ENCODE measurements at places on chromosomes 16 and 17.
A peak's percentile ranks its signal among the peaks of the same experiment; 100 is the strongest.

GRCh38 chr16:79328402-79329165 lies 272.0 kb downstream of the MAF start:
- DNase-seq = no peak

- no peak for DNase-seq
These were observed 90.3 kb downstream of the C16orf95 start for GRCh38 chr16:87226926-87227295.

DNA sequence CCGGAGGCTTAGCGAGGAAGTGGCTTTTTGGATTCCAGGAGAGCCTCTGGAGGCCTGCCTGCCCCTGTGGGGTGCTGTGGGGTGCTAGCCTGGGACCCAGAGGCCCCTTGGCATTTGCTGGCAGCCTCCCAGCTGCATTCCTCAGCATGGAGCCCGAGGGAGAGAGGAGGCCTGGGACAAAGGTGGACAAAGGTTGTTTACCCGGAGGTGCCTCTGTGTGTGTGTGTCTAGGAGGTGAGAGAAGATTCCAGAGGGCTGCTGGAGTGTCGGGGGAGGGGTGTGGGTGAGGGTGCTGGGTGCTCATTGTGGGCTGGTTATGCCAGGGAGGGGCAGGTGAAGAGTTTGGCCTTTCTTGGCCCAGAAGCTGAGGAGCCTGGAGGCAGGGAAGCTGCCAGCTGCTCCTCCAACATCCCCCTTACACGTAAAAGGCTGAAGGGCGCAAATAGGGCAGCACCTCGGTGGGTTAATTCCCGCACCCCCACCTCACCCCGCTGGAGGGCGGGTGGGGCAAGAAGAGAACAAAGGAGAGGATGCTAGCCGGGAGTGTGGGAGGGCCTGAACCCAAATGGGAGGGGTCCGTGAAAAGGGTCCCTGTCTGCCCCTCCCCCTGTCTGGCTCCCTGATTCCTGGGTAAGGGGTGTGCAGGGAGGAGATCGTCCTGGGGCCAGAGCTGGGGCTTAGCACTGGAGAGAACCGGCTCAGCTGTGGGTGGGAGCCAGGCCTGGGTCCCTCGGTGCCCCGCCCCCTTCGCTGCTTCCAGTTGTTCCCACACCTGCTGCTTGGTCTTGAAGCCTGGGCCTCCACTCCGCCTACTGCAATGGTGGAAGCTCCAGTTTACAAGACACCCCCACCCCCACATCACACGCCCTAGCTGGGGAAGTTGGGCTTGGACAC lies 9.9 kb downstream of the HEXIM2 start:
- DNase-seq = peak; percentile 25

DNA sequence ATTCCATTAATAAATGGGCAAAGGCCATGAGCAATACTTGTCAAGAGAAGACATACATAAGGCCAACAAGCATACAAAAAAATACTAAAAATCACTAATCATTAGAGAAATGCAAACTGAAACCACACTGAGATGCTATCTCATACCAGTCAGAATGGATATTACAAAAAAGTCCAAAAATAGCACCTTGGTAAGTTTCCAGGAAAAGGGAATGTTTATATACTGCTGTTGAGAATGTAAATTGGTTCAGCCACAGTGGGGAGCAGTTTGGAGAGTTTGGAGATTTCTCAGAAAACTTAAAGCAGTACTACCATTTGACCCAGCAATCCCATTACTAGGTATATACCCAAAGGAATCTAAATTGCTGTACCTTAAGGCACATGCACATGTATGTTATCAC lies 467.7 kb downstream of the CDH11 start:
- DNase-seq = peak; percentile 90

DNA sequence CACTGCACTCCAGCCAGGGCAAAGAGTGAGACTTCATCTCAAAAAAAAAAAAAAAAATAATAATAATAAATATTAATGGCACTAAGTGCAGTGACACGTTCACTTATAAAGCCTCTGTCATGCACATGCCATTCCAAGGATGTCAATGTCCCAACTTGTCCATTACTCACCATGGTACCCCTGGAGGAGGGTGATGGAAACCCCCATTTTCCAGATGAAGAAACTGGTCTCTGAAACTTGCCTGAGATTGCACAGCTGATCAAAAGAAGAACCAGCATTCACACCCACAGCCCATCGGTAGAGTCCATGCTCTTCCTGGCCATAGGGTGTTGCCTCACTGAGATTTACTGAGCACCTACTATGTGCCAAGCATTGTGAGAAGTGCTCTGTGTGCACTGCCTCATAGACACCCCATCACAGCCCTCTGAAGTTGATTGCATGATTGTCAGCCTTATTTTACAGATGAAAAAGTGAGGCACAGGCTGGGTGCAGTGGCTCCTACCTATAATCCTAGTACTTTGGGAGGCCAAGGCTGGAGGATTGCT lies 123.7 kb downstream of the ABCC1 start:
- no peak for DNase-seq
